ENCODE measurements at places on chromosomes 7 and 10.

- DNase-seq, result no peak
Observed at GRCh38 chr10:62650411-62650810, 154.1 kb upstream of the ADO start.

GRCh38 chr7:158707610-158708009 lies 3.0 kb upstream of the NCAPG2 start:
- no peak for DNase-seq

DNA sequence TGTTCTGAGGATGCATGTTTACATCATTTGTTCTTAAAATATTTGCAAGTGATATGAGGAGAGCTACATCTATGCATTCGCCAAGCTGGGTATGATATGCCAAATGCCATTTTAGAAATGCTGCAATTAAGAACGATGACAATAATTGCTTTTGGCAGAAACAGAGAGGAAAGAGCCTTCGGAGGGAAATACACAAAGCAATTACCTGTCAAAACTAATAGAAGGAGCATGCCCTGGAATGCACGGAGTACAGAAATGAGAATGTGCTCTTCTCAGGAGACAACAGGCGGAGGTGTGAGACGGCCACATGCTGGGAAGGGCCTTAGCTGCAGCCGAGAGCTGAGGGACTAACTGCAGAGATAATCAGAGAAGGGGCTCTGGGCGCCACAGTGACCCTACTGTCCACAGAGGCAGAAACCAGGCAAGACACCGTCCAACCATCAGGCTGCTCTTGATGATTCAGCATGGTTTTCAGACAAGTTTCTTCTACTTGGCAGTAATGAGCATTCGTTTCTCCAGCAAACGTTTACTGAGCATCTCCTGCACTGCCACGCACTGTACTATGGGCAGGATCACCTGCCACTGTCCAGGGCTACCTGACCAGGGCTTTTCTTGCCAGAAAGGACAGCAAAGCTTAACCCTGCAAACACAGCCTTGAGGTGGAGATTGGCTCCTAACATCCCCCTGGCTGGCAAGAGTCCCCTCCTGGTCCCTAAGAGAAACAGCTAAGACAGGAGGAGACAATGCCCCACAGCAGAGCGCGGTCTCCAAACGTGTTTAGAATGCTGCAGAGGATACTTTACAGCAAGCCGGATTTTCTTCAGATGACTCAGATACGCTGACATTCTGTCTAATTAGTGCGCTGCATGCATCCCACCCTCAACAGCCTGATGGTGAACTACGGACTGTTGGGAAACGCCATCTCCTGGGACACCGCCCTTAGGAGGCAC lies 18.1 kb downstream of the VIPR2 start:
- DNase-seq, result peak; percentile 58

GRCh38 chr7:40299097-40299496 lies 164.3 kb downstream of the SUGCT start:
- DNase-seq, result no peak

- no peak for DNase-seq
Observed at GRCh38 chr10:101993221-101993620, 62.8 kb downstream of the ARMH3 start.
